ENCODE measurements at places on chromosomes 6 and 20. TPM values are rescaled to one million over a fixed set of nuclear protein-coding genes. Genes with fewer than 3 reads are reported as not detected.

The ARG1 gene
- total RNA-seq: not detected

The HLA-DMB gene
- total RNA-seq: not detected

DNA sequence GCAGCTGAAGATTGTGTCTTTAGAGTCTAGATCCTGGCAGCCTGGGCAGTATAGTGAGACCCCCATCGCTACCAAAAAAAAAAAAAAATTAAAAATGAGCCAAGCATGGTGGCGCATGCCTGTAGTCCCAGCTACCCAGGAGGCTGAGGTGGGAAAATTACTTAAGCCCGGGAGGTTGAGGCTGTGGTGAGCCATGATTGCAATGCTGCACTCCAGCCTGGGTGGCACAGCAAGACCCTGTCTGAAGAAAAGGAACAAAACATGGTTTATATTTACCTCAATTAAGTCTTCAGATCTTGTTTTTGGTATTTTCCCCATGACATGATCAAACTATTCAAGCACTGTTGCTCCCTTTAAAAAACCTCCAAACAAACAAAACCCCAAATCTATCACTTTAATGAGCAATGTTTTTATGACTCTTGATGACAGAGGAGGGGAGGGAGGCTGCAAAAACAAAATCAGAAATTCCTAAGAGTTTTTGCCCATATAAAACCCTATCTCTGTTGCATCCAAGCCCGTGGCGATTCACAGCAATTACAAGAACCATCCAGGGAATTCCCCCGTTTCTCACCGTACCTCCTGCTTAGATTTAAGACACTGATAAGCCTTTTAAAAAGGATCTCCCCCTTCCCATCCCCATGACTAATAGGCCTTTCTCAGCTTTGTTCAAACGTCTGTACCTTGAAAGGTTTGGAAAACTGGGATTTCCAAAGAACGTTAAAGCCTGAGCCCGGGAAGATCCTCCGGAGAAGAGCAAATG is 259.9 kb downstream of the BMP7 start:
- no peak overlapping the region for H3K27ac ChIP-seq
- peaks cover 87% of the 10 kb centered on the region for H3K27me3 ChIP-seq
- H3K36me3 ChIP-seq: no peaks in the 10 kb centered on the region
- H3K4me1 ChIP-seq: no peaks in the 10 kb centered on the region
- DNase-seq: no peak

The ADGB gene
- not detected for total RNA-seq

- DNase-seq: no peak
- no peaks in the 10 kb centered on the region for H3K4me1 ChIP-seq
- no peak overlapping the region for H3K27ac ChIP-seq
- no peaks in the 10 kb centered on the region for H3K36me3 ChIP-seq
These were observed 182.6 kb downstream of the NFATC2 start for GRCh38 chr20:51359947-51360346.

GRCh38 chr6:6811128-6812009 is 222.8 kb downstream of the LY86 start:
- peak overlapping the region; percentile 53 for H3K27ac ChIP-seq
- peaks cover 12% of the 10 kb centered on the region for H3K4me1 ChIP-seq
- no peaks in the 10 kb centered on the region for H3K27me3 ChIP-seq
- no peaks in the 10 kb centered on the region for H3K36me3 ChIP-seq

- H3K27me3 ChIP-seq: no peaks in the 10 kb centered on the region
- H3K27ac ChIP-seq: no peak overlapping the region
- H3K4me1 ChIP-seq: no peaks in the 10 kb centered on the region
These were observed 354.4 kb upstream of the KCNQ5 start for GRCh38 chr6:72267470-72267869.

DNA sequence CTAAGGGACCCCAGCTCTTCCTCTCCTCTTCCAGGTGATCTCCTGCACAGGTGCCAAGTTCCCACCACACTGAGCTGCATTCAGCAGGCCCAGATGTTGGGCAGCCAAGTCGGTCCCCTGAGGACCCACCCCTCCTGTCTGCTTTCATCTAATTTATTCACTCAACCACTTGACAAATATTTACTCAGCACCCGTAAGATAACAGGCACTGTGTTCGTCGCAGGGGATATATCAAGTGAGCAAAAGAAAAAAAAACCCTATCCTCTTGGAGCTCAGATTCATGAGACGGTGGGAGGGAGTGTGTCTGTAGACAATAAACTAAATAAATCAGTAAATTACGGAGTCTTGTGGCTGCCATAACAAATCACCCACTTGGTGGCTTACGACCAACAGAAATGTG is 143.6 kb downstream of the MRPL14 start:
- H3K36me3 ChIP-seq: no peaks in the 10 kb centered on the region
- H3K27ac ChIP-seq: no peak overlapping the region
- peaks cover 5% of the 10 kb centered on the region for H3K4me1 ChIP-seq
- DNase-seq: no peak
- H3K27me3 ChIP-seq: no peaks in the 10 kb centered on the region
- H3K4me3 ChIP-seq: no peak overlapping the region

The NUS1 gene
- 56.9 TPM for total RNA-seq

DNA sequence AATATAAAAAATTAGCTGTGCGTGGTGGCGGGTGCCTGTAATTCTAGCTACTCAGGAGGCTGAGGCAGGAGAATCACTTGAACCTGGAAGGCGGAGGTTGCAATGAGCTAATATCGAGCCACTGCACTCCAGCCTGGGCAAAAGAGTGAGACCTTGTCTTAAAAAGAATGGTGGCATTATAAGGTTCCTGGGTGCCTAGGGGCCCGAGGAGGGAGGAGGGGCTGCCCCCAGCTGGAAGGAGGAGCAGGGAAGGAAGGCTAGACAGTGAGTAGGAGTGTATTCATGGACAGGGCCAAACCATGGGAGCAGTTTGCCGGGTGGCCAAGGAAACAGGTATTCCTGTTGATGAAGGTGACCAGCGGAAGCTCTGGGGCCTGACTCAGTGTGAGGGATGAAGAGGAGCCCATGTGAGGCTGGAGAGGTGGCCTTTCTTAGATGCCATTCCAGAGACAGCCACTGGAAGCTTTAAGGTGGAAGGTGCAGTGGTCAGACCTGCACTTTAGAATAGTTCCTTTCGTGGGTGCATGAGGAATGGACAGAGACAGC is 24.2 kb downstream of the MANBAL start:
- H3K27me3 ChIP-seq: no peaks in the 10 kb centered on the region
- H3K4me1 ChIP-seq: peaks cover 62% of the 10 kb centered on the region
- H3K27ac ChIP-seq: peak overlapping the region; percentile 90
- no peak for DNase-seq
- H3K36me3 ChIP-seq: peaks cover 41% of the 10 kb centered on the region
- no peak overlapping the region for H3K4me3 ChIP-seq

DNA sequence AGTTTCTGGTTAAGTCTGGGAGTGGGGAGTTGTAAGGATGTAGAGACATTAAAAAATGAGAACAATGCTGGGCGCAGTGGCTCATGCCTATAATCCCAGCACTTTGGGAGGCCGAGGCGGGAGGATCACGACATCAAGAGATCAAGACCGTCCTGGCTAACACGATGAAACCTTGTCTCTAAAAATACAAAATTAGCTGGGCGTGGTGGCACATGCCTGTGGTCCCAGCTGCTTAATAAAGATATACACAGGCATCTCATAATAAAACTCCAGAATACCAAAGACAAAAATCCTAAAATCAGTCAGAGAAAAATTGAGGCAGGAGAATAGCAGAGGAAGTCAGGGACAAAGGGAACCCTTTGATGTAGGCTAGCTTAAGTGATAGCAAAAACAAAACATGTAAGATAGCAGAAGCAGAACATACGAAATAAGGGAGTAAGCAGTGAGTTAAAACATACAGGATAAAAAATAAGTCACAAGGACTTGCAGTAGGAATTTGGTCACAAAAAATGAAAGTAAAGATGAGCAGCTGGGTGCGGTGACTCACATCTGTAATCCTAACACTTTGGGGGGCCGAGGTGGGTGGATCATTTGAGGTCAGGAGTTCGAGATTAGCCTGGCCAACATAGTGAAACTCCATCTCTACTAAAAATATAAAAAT is 23.6 kb downstream of the DDX43 start:
- H3K27ac ChIP-seq: no peak overlapping the region
- no peak overlapping the region for H3K4me3 ChIP-seq
- H3K36me3 ChIP-seq: peaks cover 17% of the 10 kb centered on the region
- H3K27me3 ChIP-seq: no peaks in the 10 kb centered on the region
- no peaks in the 10 kb centered on the region for H3K4me1 ChIP-seq

DNA sequence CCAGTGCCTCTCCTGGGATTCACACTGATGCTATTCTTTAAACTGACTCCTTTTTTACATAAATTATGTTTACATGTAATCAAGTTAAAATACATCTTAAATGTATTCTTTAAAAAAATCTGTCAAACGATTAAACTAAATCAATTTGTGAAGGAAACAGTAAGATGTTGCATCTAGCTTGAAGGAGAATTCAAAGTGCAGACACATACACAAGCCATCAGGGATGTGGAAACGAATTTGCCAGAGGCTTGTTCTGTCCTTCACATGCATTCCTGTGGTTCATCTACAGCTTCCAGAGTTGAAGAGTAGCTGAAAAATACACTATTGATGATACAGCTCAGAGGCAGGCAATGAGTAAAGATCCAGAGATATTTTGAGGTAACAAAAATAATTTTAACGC is 7.3 kb upstream of the BPIFB3 start:
- no peaks in the 10 kb centered on the region for H3K36me3 ChIP-seq
- no peak for DNase-seq
- H3K27me3 ChIP-seq: no peaks in the 10 kb centered on the region
- no peak overlapping the region for H3K4me3 ChIP-seq

DNA sequence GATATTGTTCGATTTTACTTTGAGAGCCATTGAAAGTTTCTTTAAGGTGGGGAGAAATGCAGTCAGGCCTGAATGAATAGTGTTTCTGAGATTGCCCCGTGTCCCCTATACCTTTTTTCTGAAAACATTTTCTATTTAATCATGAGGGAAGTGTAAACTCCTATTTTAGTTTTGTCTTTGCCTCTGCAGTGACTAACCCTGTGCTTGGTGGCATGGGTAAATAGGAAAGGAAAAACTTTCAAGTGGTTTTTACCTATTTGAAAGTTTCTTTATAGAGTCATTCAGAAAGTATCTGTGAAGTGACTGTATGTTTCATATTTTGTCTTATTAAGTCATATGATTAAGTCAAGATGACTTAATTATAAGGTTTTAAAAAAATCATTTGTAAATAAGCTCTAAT is 14.5 kb downstream of the SNRNP48 start:
- H3K4me1 ChIP-seq: peaks cover 4% of the 10 kb centered on the region
- no peak overlapping the region for H3K27ac ChIP-seq
- no peak for DNase-seq

The RSPO3 gene
- 8.4 TPM for total RNA-seq

DNA sequence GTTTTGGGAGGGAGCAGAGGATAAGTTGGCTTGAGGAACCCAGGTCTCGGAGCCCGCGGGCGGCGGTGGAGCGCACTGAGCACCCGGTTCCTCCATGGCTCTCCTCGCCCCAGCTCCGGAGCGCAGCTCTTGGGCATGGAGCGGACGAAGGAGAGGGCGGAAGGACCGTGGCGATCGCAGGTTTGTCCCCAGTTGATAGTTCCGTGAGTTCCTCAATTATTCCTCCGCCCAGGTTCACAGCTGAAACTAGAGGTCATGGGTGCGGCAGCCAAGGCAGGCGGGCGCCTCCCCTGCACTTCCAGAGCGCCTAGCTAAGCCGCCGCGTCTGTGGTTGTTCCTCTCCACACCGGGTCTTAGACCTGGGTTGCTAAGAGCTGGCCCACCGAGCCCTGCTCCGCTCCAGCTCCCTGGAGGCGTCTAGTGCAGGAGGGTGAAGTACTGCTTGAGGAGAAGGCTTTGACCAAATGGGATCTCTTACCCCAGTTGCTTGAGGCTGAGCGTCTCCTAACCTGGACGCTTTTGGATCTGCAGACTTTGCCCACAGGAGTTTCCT is at the start of gene HTR1B:
HTR1B (minus strand) TSS at position 184 of the 553 bp plus-strand sequence; CDS start at position 96, 88 bp downstream.
- peaks cover 3% of the 10 kb centered on the region for H3K27me3 ChIP-seq
- peak; percentile 55 for DNase-seq
- no peaks in the 10 kb centered on the region for H3K36me3 ChIP-seq
- H3K4me3 ChIP-seq: peak within 1 kb of the TSS; percentile 48

DNA sequence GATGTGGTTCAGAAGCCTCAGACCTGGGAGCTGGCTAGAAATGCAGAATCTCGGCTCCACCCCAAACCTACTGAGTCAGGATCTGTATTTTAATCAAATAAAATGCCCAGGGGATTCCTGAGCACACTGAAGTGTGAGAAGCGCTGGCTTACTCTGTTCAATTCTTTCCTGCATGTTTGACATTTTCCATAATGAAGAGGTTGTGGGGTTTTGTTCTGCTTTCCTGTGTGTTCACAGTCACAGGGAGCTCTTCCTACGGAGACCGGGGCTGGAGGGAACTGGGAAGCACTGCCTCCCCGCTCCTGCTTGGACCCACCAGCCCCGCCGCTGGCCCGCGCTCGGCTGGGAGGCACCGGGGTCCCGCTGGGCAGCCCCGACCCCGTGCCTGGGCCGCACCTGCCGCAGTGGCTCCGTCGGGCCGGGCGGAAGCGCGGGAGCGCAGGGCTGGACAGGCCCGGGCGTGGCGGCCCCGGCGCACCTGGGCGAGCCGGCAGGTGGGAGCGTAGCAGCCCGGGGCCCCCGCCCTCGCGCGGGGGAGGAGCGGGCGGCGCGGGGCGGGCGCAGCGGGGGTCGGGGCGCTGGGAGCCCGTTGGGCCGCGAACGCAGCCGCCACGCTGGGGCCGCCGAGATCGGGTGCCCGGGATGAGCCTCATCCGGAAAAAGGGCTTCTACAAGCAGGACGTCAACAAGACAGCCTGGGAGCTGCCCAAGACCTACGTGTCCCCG is at the start of gene MAPK13:
MAPK13 (plus strand) TSS at position 573 of the 726 bp plus-strand sequence; CDS start at position 643, 70 bp downstream.
- peaks cover 12% of the 10 kb centered on the region for H3K36me3 ChIP-seq
- H3K4me3 ChIP-seq: peak within 1 kb of the TSS; percentile 54

DNA sequence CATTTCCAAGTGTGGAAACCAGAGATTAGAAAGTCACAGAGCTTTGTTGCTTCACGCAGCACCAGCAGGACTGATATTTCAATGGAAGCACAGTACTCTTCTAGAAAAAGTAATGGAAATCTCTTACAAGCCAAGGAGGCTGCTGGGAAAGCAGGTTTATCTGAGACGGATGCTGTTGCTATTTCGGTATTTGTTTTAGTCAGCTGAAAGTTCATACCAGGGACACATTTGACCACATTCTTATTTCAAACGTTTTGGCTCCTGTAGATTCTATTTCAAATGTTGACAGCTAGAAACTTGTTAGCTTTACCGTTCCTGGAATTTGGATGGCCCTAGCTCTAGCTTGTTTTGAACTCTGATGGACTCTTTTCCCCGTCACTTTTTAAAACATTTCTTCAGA is 3.7 kb upstream of the TMEM242 start:
- no peak overlapping the region for H3K27ac ChIP-seq
- H3K27me3 ChIP-seq: no peaks in the 10 kb centered on the region
- no peaks in the 10 kb centered on the region for H3K36me3 ChIP-seq
- peaks cover 5% of the 10 kb centered on the region for H3K4me1 ChIP-seq

DNA sequence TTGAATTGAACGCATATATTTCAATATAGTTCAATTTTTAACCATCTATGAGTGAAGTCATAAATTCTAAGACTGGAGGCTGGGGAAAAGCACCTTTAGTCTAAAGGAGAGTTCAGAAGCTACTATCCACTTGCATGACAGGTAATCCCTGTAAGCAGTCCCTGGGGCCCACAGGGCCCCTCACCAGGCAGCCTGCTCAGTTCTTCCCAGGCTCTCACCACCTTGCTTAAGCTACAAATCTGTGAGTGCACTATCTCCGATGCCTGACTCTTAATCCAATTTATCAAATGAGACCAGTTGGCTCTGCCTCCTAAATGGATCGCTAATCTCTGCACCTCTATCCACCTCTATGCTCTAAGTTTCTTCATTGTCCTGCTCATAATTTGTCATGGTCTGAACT is 413.8 kb downstream of the PTPRT start:
- no peak overlapping the region for H3K4me3 ChIP-seq
- H3K27me3 ChIP-seq: no peaks in the 10 kb centered on the region
- no peak overlapping the region for H3K27ac ChIP-seq
- DNase-seq: no peak

Data from stomach (tissue), 19 donors.